Activated CD4-positive, alpha-beta T cell treated with anti-CD3 and anti-CD28 coated beads, Interleukin-2, amount 10 ng/mL, durations not matched to agents 24 days and 14 days (primary cell): ENCODE measurements at places on chromosomes 6 and 20. TPM values are rescaled to one million over a fixed set of nuclear protein-coding genes. Genes with fewer than 3 reads are reported as not detected.

GRCh38 chr6:10221178-10221577 is 193.7 kb downstream of the TFAP2A start:
- H3K4me1 ChIP-seq = no peaks in the 10 kb centered on the region
- H3K27me3 ChIP-seq = no peaks in the 10 kb centered on the region
- H3K4me3 ChIP-seq = no peak overlapping the region
- H3K27ac ChIP-seq = no peak overlapping the region
- no peaks in the 10 kb centered on the region for H3K36me3 ChIP-seq

GRCh38 chr6:87071683-87072082 is 23.2 kb downstream of the CGA start:
- H3K27me3 ChIP-seq = peaks cover 25% of the 10 kb centered on the region
- H3K27ac ChIP-seq = no peak overlapping the region
- no peak for DNase-seq
- no peak overlapping the region for H3K4me3 ChIP-seq

- H3K4me3 ChIP-seq = peak overlapping the region; percentile 72
- peaks cover 12% of the 10 kb centered on the region for H3K36me3 ChIP-seq
- DNase-seq = peak; percentile 65
- H3K27me3 ChIP-seq = no peaks in the 10 kb centered on the region
- H3K27ac ChIP-seq = peak overlapping the region; percentile 21
Measured at GRCh38 chr6:53048431-53049195, 16.6 kb upstream of the FBXO9 start.

DNA sequence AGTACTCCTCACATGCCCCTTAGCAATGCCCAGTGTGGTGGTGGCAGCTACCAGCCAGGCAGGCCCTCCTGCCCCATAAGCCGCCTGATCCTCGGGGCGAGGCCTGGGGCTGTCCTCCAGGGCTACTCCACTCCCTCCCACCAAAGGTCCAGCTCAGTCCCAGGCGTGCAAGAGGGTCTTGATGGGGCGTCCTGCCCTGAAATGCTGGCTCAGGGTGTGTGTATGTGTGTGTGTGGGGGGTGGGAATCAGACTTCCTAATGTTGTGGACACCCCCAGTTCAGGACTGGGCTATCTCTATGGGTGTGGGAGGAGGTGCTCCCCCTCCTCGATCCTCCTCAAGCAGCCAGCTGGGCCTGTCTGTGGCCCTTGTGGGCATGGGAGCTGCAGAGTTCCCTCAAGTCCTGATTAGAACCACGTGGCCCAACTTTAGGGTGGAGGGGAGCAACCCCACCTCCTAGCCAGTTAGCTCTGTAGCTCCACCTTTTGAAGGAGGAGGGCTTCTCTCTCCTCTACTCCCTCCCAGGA is 7.5 kb downstream of the HSPA12B start:
- no peak overlapping the region for H3K27ac ChIP-seq
- no peak for DNase-seq
- H3K27me3 ChIP-seq = peaks cover 13% of the 10 kb centered on the region
- no peak overlapping the region for H3K4me3 ChIP-seq
- H3K4me1 ChIP-seq = peaks cover 6% of the 10 kb centered on the region
- H3K36me3 ChIP-seq = no peaks in the 10 kb centered on the region

- peaks cover 3% of the 10 kb centered on the region for H3K4me1 ChIP-seq
- no peak for DNase-seq
- no peaks in the 10 kb centered on the region for H3K36me3 ChIP-seq
- no peak overlapping the region for H3K27ac ChIP-seq
- no peak overlapping the region for H3K4me3 ChIP-seq
Measured at GRCh38 chr6:150175586-150176151, 32.8 kb downstream of the PPP1R14C start.

DNA sequence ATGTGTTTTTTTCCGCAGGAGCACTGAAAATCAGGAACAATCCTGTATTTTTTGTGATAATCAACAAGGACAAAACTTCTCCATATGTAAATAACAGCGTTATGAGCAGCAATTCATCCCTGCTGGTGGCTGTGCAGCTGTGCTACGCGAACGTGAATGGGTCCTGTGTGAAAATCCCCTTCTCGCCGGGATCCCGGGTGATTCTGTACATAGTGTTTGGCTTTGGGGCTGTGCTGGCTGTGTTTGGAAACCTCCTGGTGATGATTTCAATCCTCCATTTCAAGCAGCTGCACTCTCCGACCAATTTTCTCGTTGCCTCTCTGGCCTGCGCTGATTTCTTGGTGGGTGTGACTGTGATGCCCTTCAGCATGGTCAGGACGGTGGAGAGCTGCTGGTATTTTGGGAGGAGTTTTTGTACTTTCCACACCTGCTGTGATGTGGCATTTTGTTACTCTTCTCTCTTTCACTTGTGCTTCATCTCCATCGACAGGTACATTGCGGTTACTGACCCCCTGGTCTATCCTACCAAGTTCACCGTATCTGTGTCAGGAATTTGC is at the start of gene TAAR6:
Gene TAAR6 (plus strand): TSS at position 102 of the 557 bp plus-strand sequence. CDS start 0 bp downstream, at position 102.
- H3K36me3 ChIP-seq = no peaks in the 10 kb centered on the region
- H3K27me3 ChIP-seq = peaks cover 14% of the 10 kb centered on the region
- H3K27ac ChIP-seq = no peak within 1 kb of the TSS
- H3K4me1 ChIP-seq = no peaks in the 10 kb centered on the region
- no peak within 1 kb of the TSS for H3K4me3 ChIP-seq
- no peak for DNase-seq

GRCh38 chr6:3843379-3844096 is 5.6 kb upstream of the FAM50B start:
- H3K27ac ChIP-seq = no peak overlapping the region
- peaks cover 15% of the 10 kb centered on the region for H3K4me1 ChIP-seq
- H3K4me3 ChIP-seq = no peak overlapping the region
- DNase-seq = no peak
- peaks cover 18% of the 10 kb centered on the region for H3K27me3 ChIP-seq

Gene KCNK16
- not detected in 2 replicates for total RNA-seq

GRCh38 chr6:170057961-170058877 is 232.7 kb downstream of the DLL1 start:
- no peaks in the 10 kb centered on the region for H3K27me3 ChIP-seq
- no peak overlapping the region for H3K27ac ChIP-seq
- no peaks in the 10 kb centered on the region for H3K36me3 ChIP-seq
- H3K4me3 ChIP-seq = no peak overlapping the region
- H3K4me1 ChIP-seq = no peaks in the 10 kb centered on the region
- no peak for DNase-seq

Gene CCHCR1
- total RNA-seq = 51.5 and 52.7 TPM in 2 replicates

GRCh38 chr6:154139892-154140291 is 100.9 kb downstream of the OPRM1 start:
- no peaks in the 10 kb centered on the region for H3K36me3 ChIP-seq
- no peaks in the 10 kb centered on the region for H3K4me1 ChIP-seq
- DNase-seq = no peak
- no peak overlapping the region for H3K4me3 ChIP-seq
- peaks cover 3% of the 10 kb centered on the region for H3K27me3 ChIP-seq

Gene LAMA2
- 0.47 and 0.64 TPM in 2 replicates for total RNA-seq

Gene TFEB
- total RNA-seq = 14.1 and 14.9 TPM in 2 replicates

Gene GATA5
- total RNA-seq = not detected in 2 replicates

- DNase-seq = no peak
- no peak overlapping the region for H3K27ac ChIP-seq
- no peaks in the 10 kb centered on the region for H3K36me3 ChIP-seq
- H3K27me3 ChIP-seq = peaks cover 2% of the 10 kb centered on the region
- no peak overlapping the region for H3K4me3 ChIP-seq
- H3K4me1 ChIP-seq = no peaks in the 10 kb centered on the region
Measured at GRCh38 chr20:2293486-2293885, 2.3 kb upstream of the TGM3 start.

- peaks cover under 1% of the 10 kb centered on the region for H3K4me1 ChIP-seq
- no peaks in the 10 kb centered on the region for H3K36me3 ChIP-seq
- no peak overlapping the region for H3K4me3 ChIP-seq
Measured at GRCh38 chr6:95685822-95686221, 108.5 kb downstream of the MANEA start.

Gene TRERF1
- 37.0 and 37.3 TPM in 2 replicates for total RNA-seq

- peaks cover 10% of the 10 kb centered on the region for H3K27me3 ChIP-seq
- no peaks in the 10 kb centered on the region for H3K36me3 ChIP-seq
- no peak overlapping the region for H3K27ac ChIP-seq
- no peak for DNase-seq
- H3K4me3 ChIP-seq = no peak overlapping the region
- no peaks in the 10 kb centered on the region for H3K4me1 ChIP-seq
Measured at GRCh38 chr6:44575644-44576043, 188.1 kb downstream of the CDC5L start.

DNA sequence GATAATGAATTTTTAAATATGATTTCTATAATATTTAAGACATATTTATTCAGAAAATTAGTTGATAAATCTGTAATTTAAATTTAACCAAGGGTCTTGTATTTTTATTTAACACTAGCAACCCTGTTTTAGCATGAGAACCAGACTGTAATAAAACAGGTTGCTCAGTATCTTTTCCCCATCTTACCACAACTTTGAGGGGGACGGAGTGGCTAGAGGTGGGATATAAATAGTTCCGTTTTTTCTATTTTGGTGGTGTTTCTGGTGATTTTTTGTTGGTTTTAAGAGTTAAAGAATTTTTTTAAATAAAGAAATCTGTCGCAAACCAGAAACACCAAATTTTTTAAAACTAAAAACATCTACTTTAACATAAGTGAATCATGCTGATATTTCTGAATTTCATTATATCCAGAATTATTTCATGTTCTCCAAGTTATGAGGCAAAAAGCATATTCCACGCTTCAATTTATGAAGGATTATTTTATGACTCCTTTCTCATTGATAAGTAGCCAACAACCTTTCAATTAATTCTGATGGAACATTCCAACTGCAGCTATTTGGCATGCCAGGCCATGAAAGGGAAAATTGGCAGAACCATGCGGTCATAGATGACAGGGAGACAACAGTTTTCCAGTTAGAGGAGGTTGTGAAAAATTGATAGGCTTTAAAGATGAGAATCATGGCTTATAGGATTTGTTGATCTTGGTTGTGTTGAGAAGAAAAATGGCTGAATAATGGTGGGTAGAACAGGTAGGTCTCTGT is 151.9 kb upstream of the CARMIL1 start:
- H3K4me3 ChIP-seq = peak overlapping the region; percentile 10
- DNase-seq = no peak
- H3K27ac ChIP-seq = peak overlapping the region; percentile 43
- H3K27me3 ChIP-seq = no peaks in the 10 kb centered on the region

DNA sequence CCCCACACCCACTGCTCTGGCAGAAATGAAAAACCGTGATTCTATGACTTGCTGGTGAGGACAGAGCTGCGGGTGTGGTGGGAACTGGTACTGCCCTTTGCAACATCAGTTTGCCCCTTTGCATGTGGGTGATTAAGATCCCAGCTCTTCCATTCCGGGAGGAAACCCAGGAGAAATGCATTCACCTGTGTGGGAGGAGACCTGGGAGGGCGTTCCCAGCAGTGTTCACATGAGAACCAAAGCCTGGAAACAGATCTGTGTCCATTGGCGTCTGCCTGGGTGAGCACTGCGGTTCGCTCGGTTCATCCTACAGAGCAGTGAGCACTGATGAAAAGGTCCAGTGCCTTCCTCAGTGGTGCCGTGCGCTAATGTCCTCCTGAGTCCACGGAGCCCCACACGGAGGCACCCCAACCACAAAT is 89.7 kb downstream of the SMOC2 start:
- no peak overlapping the region for H3K27ac ChIP-seq
- DNase-seq = no peak
- no peak overlapping the region for H3K4me3 ChIP-seq
